ENCODE measurements at places on chromosomes 4 and X. TPM values are rescaled to one million over a fixed set of nuclear protein-coding genes. Genes with fewer than 3 reads are reported as not detected.

Gene GASK1B
- not detected for total RNA-seq

GRCh38 chr4:53489279-53489889, 101.9 kb downstream of the LNX1 start:
- no peak for DNase-seq
- H3K36me3 ChIP-seq: no peaks in the 10 kb centered on the region
- H3K4me1 ChIP-seq: no peaks in the 10 kb centered on the region
- H3K27me3 ChIP-seq: peaks cover 31% of the 10 kb centered on the region

Gene PPARGC1A
- total RNA-seq: not detected

DNA sequence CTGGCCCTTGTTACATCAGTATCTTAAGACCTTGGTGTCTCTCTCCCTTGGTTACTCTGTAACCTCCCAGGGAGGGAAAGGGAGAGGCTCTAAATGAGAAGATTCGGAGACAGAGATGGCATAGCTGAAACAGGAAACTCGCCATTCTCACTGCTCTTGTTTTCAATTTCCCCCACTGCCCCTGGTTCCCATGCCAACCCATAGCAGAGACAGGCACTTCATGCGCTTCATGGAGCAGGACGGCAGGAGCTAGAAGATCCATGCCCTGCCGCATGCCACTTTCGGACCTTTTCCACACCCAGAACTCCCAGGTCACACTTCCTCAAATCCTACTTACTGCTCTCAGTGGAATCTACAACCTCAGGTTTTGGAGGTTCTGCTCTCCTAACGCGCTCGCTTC, 3.1 kb downstream of the ZMYM3 start:
- no peak overlapping the region for H3K4me3 ChIP-seq
- H3K36me3 ChIP-seq: peaks cover 11% of the 10 kb centered on the region
- H3K27ac ChIP-seq: no peak overlapping the region
- peaks cover 27% of the 10 kb centered on the region for H3K4me1 ChIP-seq
- no peak for DNase-seq

GRCh38 chr4:144740316-144740715, 94.4 kb downstream of the HHIP start:
- no peak overlapping the region for H3K27ac ChIP-seq
- no peaks in the 10 kb centered on the region for H3K4me1 ChIP-seq
- no peaks in the 10 kb centered on the region for H3K36me3 ChIP-seq

Gene VEGFC
- not detected for total RNA-seq

Data from activated CD8-positive, alpha-beta memory T cell treated with anti-CD3 and anti-CD28 coated beads, Interleukin-2, amount 10 ng/mL, durations not matched to agents 7 days and 5 days (primary cell).